ENCODE measurements at places on chromosomes 2 and 18.

GRCh38 chr2:16216558-16216945, 276.2 kb downstream of the MYCN start:
- DNase-seq: no peak

GRCh38 chr2:71156573-71156972, 26.1 kb downstream of the MPHOSPH10 start:
- DNase-seq: peak; percentile 30

GRCh38 chr2:44135771-44136170, 32.9 kb upstream of the PPM1B start:
- DNase-seq: peak; percentile 39

GRCh38 chr2:233793465-233794127, 15.5 kb downstream of the MROH2A start:
- no peak for DNase-seq

DNA sequence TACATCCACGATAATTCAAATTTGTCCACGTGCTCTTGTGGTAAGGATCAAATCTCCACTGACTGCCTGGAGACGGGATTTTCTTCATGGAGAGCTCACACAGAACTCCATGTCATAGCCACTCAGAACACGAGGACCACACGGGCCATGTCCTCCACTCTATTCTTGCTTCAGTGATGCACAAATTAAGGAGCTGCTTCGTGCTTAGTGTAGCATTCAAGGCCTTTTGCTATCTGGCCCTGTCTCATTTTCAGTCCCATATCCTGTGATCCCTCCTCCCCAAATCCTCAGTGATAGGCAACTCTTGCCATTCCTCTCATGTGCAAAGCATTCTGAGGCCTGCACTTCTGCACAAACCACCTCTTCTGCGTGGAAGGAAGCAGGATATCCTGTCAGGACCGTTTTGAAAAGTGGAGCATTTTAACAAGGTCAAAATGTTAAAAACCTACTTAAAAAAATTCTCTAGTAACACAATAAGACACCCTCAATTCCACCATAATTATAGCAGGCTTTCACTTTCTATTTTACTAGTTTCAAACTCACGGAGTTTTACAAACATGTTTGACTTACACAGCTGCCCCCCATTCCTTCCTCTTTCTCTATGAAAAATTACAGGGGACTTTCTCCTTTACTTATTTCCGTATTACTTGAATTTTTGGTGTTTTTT, 35.2 kb downstream of the ST3GAL5 start:
- DNase-seq: no peak

DNA sequence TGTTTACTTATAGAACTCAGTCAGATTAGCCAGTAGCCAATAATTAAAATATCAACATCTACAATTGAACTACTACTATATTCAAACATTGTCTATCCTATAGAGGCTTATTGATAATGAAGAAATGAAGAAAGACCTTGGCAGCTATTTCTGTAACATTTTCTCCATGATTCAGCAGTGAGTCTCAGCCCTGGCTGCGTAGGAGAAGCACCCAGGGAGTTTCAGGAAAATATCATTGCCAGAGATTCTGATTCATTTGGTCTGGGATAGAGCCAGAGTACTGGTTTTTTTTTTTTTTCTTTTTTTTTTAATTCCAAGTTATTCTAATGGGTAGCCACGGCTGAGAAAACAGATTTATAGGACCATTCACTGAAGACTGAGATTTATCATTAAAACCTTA, 404.8 kb downstream of the TXNL1 start:
- DNase-seq: peak; percentile 57

DNA sequence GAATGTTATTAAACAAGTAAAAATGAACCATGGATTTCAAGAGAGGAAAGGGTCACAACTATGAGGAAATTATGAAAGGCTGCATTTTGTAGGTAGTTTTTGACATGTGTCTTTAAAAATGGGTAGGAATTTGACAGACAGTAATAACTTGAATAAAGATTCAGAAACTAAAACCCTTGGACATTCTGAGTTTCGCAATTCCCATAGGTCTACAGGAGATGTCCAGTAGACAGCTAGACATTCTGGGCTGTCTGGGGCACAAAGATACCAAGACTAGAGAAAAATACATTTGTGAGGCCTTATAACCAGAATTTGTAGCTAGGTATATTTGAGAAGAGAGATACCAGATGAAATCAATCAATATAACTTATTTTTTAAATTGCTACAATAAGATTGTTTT, 42.3 kb downstream of the DNAJC10 start:
- DNase-seq: no peak

DNA sequence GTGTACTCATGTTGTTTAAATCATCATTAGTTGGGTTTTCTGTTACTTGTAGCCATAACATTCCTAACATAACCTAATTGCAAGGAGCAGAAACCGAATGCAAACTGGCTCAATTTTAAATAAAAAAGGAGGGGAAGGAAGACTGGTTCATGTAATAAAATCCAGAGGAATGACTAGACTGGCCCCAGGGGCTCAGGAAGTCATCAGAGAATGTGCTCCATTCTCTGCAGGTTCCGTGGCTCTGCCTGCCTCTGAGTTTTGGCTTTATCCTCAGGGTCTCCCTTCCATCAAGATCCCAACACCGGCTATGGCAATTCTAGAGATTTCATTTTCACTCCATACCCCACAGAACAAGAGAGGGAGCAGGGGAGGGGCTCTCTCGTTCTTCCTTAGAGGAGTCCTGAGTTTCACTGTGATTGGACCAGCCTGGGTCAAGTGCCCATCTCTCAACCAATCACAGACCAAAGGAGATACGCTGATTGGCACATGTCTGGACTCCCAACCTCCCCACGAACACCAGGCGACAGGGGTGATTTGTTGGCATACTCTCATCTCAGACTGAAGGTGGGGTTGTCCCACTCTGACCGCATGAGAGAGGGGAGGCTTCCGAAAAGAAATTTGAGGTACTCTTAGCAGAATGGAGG, 64.8 kb downstream of the NPPC start:
- no peak for DNase-seq

DNA sequence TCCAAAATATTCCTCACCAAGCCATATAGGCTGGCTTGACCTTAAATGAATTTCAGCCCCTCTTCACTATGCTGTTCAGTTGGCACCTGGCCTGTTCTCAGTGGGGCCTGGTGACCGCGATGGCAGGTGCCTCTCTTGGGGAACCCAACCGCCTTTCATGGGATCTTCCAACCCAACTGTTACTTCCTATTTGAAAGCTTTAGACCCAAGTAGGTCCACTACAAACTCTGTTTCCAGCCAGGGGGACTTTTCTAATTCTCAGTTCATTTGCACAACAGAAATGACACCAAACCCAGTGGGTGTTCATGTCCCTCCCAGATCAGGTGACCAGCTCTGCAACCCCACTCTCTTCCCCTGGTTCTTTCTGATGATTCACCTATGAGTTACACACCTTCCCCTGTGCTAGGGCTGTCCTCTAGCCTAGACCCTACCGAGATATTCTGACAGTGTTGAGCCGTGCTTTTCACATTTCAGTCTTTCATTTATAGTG, 35.6 kb upstream of the NDUFV2 start:
- DNase-seq: no peak

- no peak for DNase-seq
These were observed 56.3 kb downstream of the DNMT3A start for GRCh38 chr2:25285265-25286024.

DNA sequence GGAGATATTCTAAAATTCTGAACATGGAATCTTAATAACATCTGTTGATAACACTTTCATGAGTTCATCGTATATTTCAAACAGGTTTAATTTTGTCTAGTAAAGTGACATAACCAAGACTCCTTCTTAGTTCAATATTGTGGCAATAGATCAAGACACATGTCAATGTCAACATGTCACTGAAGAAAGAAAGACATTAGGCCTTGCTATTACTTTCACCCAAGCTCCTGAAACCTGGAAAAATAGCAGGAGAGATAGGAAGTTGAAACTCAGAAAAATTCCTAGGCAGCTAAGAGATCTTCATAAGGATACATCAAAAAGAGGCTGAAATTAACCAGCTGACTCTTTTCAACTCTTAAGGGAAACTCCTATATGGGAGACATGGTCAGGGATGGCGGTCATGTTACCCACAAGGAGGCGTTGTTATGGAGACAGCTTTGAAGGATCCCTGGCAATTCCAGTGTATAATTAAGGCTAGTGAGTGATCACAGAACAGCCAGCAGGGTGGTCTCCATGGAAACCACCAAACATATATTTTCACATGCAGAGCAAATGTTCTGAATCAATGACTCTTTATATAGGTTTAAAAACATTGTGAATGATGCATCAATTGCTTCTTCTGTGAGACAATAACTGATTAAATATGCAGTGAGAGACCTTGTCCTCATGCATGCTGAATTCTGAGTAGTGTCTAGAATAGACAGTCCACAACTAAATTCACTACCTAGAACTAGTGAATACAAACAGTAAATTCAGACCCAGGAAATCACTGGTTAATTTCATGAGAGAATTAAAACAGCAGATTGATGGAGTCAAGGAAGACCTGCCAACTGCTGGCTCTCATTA, 115.3 kb upstream of the RIOK3 start:
- peak; percentile 19 for DNase-seq

All from NCI-H226 (cell line).